Stimulated activated CD4-positive, alpha-beta T cell treated with anti-CD3 and anti-CD28 coated beads, TNF-alpha, amount 100 ng/mL, for 1 hour (primary cell): ENCODE measurements at places on chromosomes 5 and 9.

- no peak for DNase-seq
Observed at GRCh38 chr5:3181671-3182070, 414.0 kb upstream of the IRX1 start.

GRCh38 chr5:98031926-98032325, 741.5 kb upstream of the RGMB start:
- no peak for DNase-seq

- DNase-seq = no peak
Observed at GRCh38 chr5:134604908-134605307, 27.7 kb downstream of the SAR1B start.

- no peak for DNase-seq
Observed at GRCh38 chr5:147481376-147481775, 28.5 kb downstream of the DPYSL3 start.

DNA sequence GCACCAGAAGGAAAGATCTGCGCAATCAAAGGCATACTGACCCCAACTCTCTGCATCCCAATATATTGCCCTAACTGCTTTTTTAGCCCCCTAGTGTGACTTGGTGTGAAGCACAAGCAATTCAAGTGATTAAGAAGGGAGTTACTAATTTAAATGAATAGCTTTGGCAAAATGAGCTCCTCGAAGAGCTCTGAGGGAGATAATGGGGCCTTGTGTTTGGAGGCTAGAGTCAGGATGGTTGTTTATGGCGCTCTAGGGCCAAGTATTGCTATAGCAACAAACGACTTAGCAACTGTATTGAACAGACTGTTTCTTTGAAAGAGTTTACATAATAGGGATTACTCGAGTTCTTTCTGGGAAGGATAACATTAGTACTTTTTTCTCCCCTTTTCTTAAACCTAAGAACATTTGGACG, 11.5 kb upstream of the C5orf58 start:
- DNase-seq = no peak

DNA sequence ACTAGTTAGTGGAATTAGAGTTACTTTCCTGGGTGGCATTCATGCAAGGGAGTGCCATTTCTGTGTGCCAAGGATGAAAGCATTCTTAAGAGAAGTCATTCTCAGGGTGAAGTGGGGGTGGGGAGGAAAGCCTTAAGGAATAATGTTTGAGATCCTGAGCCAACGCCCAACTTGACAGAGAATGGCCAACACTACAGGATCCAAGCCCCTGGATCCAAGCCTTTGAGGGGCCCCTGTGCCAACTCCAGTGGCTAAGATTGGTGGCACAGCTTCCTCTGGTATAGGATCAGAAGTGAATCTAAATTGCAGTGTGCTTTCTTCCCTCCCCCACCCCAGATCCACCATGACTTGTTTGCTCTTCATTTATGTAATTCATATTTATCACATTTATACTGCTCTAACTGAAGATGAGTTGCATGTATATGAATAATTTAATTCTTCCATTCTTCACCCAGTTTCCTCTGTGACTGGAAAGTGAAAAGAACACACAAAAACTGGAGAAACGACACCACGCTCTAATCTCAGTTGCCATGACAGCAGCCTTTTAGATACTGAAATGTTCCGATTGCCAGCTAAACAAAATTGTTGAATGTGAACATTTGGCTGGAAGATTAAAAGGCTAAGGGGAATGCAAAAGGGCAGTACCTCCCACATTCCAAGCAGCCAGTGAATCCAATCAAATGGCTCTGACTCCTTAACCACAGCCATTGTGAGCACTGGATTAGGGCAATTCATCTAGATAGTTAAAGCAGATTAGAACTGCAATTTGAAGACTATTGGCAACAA, 4.5 kb downstream of the ZNF608 start:
- no peak for DNase-seq

- DNase-seq = no peak
Observed at GRCh38 chr5:135690466-135690865, 111.7 kb upstream of the CXCL14 start.

DNA sequence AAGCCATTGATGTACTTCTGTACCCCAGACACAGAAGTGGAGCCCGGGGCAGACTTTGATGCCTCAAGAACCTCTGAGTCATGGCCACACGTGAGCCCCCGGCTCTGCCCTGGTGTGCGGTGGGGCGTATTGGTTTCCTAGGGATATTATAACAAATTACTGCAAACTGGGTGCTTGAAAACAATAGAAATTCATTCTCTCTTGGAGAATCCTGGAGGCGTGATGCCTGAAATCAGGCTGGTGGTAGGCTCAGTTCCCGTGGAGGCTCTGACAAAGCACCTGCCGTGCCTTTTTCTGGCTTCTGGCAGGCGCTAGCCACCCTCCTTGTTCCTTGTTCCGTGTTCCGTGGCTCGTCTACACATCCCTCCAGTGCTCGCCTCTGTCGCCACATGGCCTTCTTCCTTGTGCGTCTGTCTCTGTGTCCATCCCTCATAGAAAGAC, 24.2 kb downstream of the NEK6 start:
- DNase-seq = no peak

DNA sequence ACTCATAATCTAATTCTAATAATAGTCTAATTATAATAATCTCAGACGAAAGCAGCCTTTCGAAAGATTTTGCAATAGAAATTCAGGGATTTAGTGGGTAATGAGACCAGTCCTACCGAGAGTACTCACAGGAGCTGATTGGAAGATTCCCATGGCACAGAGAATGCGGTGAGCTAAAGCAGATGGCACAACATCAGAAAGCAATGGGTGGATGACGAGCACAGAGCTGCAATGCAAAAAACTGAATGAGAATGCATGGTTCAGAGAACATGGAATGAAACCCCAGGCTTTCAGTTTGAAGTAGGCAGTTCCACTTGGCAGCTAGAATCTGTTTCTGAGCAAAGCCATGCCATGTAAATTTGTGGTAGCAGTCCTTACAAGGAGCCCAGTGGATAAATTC, 78.2 kb upstream of the SPINK5 start:
- no peak for DNase-seq

DNA sequence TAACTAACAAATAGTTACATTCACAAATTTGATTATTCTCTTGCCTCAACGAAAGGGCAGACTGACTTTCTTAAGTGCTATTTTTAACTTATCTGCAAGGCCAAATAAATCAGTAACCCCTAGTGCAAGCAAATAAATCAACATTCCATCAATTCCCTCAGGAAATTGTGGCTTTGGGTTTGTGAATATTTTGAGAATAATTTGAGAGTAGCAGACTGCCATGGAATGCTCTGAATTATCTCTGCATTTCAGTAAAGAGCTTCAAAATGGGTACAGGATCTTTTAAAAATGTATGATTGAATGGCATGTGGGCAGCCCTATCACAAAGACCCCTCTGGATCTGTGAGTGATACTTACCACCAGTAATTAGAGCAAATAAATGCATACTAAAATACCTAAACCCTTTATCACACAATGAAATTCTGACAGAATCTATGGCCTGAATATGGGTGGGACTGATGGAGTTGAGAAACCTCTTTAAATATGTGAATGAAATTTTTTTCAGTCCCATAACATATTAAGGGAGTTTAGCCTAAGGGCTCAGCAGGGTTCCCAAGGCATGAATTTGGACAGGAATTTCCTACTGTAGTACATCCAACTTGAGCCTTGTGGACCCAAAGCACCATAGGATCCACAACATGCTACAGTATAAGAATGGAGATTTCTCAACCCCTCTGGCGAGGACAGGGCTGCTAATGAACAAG, 92.5 kb upstream of the ITGA2 start:
- no peak for DNase-seq

- no peak for DNase-seq
Observed at GRCh38 chr5:81825237-81825636, 74.3 kb upstream of the SSBP2 start.

GRCh38 chr5:56281489-56282165, 48.5 kb upstream of the ANKRD55 start:
- no peak for DNase-seq

GRCh38 chr9:14313378-14313940, 482 bp downstream of the NFIB start:
- DNase-seq = no peak

GRCh38 chr9:27204578-27204977, 92.4 kb downstream of the EQTN start:
- no peak for DNase-seq

GRCh38 chr9:92564982-92565381, 29.2 kb upstream of the ECM2 start:
- DNase-seq = no peak

GRCh38 chr9:92680166-92681119, 10.5 kb upstream of the IPPK start:
- DNase-seq = no peak

GRCh38 chr9:5735072-5735471, 97.8 kb downstream of the ERMP1 start:
- no peak for DNase-seq

- peak; percentile 35 for DNase-seq
Observed at GRCh38 chr9:105127863-105128220, 116.6 kb upstream of the SLC44A1 start.

GRCh38 chr9:136270173-136270705, 24.6 kb upstream of the QSOX2 start:
- DNase-seq = no peak

- DNase-seq = no peak
Observed at GRCh38 chr9:72509053-72509452, 12.4 kb upstream of the TMC1 start.

GRCh38 chr9:113228130-113228665, 6.9 kb downstream of the SLC31A1 start:
- no peak for DNase-seq

- peak; percentile 23 for DNase-seq
Observed at GRCh38 chr5:78295035-78295961, 800 bp upstream of the AP3B1 start.

DNA sequence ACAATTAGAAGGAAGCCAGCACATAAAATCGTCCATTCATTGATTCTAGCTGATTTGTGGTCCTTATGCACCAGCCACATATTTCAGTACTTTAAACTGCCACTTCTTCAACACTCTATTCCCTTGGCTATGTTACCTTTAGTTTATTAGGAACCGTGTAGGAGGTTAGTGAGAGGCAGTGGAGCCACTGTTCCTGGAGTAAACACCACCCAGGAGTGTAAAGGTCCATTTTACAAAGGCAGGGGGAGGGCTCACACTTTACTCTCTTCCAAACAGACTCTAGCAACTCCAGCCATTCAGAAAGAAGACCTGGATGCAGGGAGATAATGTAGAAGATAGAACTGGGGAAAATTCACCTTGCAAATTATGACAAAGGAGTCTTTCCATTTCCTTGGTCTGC, 170.2 kb upstream of the RPS23 start:
- no peak for DNase-seq

DNA sequence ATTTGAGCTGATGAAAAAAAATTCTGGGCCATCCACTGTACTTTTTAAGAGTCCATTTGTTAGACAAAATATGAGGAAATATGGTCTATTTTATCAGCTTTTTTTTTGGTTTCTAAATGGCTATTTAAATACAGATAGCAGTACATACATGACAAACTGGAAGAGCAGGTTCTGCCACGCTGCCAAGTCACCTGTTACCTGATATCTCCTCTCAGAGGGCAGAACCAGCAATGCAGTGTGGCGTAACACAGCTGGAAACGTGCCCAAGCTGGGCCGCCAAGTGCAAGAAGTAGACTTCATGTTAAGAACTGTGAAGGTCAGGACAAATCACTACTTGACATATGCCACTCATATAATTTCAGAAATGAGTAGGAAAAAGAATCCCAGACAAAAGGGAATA, 8.1 kb downstream of the MCIDAS start:
- DNase-seq = no peak

DNA sequence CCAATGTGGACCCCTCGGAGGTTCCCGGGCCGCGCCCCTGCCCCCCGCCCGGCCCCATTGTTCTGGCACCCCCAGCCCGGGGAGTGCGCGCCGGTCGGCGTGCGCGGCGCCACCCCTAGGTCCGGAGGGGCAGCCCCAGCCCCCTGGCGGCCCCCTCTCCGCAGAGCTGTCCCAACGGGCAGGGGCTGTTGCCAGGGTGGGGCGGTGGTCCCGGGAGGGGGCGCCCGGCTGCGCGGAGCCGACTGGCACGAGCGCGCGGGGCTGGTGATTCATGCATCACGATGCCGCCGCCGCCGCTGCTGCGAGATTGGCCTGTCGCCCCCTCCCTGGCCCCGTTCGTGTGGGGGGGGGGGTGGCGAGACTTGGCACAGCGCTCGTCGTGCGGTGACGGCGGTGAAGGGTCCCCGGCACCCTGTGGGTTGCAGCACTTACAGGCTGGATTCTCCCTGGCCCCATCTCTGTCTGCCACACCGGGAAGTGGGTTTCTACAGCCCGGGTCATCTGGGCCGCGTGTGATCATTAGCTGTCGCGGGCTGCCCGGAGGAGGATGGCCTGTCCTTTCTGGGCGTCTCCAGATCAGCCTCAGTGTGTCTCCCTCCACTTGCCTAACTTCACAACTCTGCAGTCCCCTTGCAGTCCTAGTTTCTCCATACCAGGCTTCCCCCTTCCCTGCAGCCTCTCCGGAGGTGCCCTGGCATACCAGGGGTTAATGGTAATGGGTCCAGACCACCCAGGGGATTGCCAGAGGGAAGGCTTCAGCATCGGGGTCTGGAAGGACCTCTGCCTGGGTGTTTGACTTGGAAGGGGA, 858 bp downstream of the NCS1 start:
- peak; percentile 16 for DNase-seq

GRCh38 chr9:72428329-72428728, 63.3 kb upstream of the ZFAND5 start:
- no peak for DNase-seq

DNA sequence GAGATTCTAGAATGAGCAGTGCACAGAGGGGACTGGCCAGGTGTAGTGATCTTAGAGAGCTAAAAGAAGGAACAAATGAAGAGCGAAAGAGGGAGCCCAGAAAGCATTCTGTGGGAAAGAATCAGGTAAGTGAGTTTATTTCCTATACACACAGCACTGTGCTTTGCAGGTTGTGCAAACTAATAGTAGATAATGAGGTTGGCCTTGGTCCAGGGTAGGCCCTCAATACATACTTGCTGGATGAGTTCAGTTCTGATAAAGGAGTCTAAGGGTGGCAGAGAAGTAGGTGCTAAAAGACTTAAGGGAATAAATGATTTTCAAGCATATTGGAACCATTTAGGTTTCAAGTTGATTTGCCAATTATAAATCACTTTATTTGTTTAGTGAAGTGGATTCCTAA, 122.0 kb downstream of the NPR3 start:
- DNase-seq = no peak

DNA sequence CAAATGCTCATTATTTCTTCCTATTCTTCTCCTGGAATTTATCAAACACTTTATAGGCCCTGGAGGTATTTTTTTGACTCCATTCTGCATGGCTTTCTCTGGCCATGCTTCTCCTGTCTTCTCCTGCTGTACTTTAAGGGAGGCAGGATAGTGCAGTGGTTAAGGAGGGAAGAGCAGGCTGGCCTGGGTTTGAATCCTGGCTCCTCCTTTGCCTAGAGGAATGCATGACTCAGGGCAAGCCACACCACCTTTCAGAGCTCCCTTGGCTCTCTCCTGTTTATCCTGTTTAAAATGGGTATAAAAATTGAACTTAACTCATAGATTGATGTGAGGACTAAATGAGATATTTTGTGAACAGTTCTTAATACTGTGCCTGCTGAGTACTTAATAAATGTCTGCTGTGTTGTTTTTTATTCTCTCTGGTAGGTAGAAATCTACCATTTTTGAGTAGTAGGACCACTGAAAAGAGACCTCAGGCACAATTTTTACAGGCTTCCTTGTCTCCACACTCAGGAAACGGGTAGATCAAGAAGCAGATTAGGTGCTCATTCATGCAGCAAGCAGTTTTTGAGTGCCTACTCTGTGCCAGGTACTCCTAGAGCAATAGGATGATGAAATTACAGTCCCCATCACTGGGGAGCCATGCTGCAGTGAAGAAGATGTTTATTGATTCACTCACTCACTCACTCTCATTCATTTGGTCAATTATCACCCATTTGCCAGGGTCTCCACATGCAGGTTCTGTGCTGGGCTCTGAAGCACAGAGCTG, 32.7 kb upstream of the ARAP3 start:
- DNase-seq = no peak
